Stimulated activated CD4-positive, alpha-beta T cell treated with anti-CD3 and anti-CD28 coated beads, Interleukin-4, amount 100 ng/mL, for 1 hour (primary cell): ENCODE measurements at places on chromosomes 13 and 19.

- no peak for DNase-seq
Observed at GRCh38 chr13:92407858-92408257, 818.7 kb upstream of the GPC6 start.

- DNase-seq, result no peak
Observed at GRCh38 chr19:49849433-49850220, 1.3 kb upstream of the PTOV1 start.

DNA sequence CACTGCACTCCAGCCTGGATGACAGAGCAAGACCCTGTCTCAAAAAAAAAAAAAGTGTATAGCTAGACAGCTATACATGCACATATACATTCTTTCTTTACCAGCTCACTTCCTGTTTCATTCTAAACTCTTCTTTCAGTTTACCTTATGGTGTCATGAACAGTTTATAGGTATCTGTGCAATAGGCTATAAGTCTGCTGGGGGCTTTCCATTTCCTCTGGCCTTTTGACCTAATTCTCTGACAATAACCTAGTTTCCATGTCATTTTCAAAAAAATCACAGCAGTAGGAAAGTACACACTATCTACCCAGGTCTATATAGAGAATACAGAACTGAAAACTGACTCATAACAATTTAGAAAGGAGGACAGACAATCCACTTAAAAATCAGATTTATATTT, 24.4 kb upstream of the URAD start:
- no peak for DNase-seq

DNA sequence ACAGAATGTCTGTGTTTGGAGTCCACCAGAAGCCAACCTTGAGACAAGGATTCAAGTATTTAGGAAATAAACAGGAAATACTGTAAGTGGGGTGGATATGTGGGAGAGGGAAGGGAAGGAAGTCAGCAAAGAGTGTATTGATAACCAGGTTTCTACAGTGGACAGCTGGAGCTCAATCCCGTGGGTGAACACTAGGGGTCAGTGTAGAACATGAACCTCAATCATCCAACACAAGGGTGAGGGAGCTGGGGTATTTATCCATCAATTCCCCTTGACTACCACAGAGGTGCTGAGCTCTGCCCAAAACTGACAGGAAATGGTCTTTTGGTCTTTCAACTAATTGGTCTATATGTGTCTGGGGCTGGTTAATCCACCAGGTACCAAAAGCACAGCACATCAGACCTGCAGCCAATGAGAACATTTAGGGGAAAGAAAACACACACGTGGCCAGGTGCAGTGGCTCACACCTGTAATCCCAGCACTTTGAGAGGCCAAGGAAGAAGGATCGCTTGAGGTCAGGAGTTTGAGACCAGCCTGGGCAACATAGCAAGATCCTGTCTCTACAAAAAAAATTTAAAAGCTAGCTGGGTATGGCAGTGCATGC, 5.6 kb upstream of the SYDE1 start:
- peak; percentile 46 for DNase-seq

DNA sequence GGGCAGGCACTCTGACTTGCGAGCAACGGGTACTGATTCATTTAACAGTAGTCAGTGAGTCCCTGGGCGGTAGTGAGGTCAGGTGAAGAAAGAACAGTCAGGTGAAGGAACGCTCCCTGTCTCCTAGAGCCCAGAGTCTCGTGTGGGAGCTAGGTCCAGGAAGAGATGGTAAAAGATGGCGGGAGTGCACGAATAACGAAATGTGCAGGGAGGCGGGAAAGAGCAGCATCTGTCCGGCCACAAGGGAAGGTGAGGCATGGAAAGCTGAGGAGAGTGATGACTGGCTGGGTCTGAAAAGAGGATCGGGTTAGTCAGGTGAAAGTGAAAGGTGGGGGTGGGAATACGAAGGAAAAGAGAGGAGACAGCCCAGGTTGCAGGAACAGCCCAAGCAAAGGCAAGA, 63.9 kb upstream of the SLC15A1 start:
- no peak for DNase-seq

GRCh38 chr19:19464339-19465098, 50.8 kb downstream of the TSSK6 start:
- DNase-seq, result no peak

GRCh38 chr13:113145911-113146598, 12.4 kb upstream of the PROZ start:
- DNase-seq, result no peak

DNA sequence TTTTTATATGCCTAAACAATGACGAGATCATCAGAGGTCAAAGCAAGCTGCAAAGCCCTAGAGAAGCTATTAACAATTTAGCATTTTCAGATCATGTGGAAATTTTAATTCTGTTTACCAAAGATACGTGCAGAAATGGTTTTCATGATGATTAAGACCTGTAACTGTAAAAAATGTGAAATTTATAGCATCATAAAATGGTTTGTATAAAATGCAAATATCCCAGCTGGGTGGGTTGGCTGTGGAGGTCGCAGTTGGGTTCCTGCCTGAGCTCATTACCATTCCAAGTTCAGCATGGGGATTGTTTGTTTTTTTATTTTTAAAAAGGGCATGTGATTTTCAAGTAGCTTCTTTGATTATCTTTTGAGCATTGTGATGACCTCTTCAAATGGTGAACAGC, 47.9 kb upstream of the SIAH3 start:
- DNase-seq, result no peak

DNA sequence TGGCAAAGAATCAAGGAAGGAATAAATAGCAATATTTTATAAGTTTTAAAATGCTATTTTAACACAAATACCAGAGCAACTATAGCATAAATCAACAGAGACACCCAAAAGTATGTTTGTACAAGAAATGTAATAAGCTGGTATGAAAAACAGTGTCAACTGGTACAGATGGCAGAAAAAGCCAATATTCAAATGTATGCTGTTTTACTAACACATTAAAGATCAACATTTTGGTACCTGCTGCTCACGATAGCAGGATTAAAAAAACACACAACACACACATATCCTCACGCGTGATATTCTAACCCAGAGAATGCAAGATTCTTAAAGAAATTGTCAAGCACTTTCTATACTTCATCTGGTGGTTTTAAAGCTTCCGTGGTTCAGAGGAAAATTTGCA, 48.1 kb upstream of the C19orf12 start:
- no peak for DNase-seq

DNA sequence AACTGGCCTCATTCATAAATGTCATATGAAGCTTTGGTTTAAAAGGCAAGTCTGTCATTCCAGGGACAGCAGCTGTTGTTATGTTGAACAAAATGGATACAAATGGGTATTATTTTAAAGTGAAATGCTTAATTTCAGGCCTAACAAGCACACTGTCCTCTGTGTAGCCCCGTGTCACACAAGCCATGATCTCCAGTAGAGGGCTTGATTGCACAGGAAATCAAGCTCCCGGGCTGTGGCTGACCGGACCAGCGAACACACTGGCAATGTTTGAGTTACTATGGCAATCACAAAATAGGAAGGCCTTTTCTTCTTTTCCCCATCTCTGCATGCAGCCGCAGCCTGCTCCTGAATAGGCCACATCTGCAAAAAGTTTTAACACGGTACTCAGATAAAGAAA, 64.0 kb upstream of the GSX1 start:
- no peak for DNase-seq

- no peak for DNase-seq
Observed at GRCh38 chr19:11704626-11705025, 34.1 kb downstream of the ZNF823 start.

DNA sequence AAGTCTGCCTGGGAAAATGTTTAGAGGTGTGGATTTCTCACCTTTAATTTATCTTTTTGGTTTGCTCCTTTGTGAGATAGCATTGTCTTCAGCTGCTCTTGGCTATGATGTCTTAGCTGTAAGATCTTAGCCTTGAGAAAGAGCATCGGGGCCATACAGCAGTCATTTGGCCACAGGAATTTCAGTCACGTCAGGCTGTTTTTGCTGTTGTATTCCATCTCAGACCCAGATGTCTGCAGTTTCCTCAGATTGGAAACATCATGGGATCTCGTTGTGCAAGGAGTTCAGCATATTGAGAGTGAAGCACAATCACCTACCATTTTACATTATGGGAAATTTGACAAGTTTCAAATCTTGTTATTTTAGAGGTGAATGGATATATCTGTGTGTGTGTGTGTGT, 89.3 kb upstream of the C1QTNF9B start:
- no peak for DNase-seq

DNA sequence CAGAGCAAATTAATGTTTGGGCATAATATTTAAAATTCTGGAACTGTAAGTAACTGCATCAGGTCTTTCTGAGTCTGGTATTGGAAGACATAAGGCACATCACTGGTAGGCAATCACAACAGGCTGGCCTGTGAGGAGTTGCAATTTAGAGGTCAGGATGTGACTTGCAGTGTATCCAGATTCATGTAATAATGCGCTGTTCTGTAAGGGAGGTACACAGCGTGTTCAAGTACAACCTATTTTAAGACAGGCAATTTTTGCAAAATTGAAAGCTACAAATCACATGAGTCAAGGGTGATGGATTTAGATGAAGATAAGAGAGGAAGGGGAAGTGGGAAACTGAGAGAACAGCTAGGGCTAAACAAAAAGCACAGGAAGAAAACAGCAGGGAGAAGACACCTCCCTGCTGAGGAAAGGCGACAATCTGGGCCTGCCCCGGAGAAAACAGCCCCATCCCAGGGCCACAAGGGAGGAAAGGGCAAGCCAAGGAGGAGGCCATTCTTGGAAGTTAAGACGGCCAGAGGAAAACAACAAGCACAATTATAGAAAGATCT, 138.1 kb downstream of the LACC1 start:
- no peak for DNase-seq

DNA sequence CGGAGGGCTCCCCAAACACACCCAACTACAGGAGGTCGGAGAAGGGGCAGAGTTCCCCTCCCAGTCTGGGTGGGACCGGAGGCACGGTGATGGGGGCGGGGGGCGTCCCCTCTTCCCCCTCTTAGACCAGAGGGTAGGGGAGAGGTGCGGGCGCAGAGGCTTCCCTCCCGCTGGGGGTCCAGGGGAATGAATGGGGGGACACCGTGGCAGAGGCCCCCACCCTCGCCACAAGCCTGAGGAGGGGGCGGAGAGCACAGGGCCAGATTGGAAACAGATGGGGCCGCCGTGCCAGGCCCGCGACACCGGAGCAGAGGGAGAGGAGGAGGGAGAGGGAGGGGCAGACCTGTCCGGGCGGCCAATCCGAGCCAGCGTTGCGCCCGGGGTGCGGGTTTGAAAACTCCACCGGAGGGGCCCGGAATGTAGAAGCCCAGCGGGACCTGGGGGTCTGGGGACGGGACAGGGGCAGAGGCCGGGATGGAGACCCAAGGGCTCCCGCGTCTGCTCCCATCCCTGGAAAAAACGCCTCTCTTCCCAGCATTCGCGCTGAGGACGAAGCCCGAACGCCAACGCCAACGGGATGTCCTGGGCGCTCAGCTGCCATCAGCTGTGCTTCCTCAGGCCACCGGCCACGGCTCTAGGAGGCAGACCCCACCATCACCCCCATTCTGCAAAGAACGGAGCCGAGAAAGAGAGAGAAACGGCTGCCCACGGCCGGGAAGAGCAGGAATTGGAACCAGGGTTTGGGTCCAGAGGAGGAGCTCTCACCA, 46.8 kb downstream of the PTPRS start:
- peak; percentile 9 for DNase-seq
